ENCODE measurements at places on chromosomes 4 and X.

GRCh38 chrX:12972243-12972642, 2.7 kb upstream of the TMSB4X start:
- DNase-seq = no peak

- DNase-seq = no peak
Observed at GRCh38 chr4:181046809-181047208, 1196.4 kb upstream of the TENM3 start.

- DNase-seq = no peak
Observed at GRCh38 chr4:81965911-81966310, 407.9 kb downstream of the HNRNPD start.

DNA sequence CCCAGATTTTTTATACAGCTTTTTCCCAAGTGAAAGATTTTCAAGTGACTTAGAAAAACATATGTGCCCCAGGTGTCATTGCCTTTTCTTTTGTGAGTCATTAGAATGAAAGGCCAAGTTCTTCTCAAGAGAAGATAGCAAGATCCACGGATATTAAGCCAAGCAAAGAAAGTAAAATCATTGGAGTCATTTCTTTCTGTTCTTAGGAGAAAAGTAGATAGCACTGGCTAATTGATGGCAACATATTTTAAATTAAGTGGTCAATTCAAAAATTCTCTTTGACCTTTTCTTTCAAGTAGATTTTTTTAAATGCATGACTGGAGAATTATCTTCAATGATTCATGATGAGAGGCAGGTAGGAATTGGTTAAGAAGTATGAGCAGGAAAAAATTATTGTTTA, 94.4 kb downstream of the HHIP start:
- no peak for DNase-seq

GRCh38 chr4:152508386-152508785, 27.5 kb downstream of the FBXW7 start:
- no peak for DNase-seq

DNA sequence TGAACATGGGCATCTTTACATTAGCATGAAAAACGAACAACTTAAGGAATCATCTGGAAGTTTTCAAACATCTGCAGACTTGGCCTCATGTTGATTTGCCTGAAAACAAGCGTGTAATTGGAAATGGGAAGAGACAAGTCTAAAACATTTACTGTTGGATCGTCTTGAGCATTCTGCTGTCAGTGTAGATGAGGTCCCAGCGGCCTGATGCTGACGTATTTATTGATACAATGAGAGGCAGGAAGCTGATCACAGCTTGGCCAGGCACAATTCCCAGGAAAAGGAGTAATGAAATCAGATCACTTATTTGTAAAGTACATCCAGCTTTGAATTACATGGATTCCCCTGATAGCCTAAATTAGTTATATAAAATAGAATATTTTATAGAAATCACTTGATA, 210.6 kb downstream of the CLCN4 start:
- DNase-seq = no peak

GRCh38 chrX:154401045-154401799, 3.0 kb downstream of the RPL10 start:
- no peak for DNase-seq

DNA sequence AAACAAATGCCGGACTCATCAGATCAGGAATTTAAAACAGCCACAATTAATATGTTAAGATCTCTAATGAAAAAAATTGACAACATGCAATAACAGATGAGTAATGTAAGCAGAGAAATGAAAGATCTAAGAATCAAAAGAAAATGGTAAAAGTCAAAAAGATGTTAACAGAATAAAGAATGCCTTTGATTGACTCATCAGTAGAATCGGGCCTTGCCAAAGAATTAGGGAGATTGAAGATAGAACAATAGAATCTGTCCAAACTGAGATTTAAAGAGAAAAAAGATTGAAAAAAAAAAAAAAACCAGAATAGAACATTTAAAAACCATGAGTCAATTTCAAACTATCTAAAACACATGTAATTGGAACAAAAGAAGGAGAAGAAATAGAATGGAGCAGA, 25.9 kb upstream of the GUCY1A1 start:
- DNase-seq = no peak

GRCh38 chrX:53091354-53091753, 2.6 kb upstream of the KANTR start:
- DNase-seq = no peak

GRCh38 chrX:69501429-69501828, 2.7 kb upstream of the NALF2 start:
- no peak for DNase-seq

DNA sequence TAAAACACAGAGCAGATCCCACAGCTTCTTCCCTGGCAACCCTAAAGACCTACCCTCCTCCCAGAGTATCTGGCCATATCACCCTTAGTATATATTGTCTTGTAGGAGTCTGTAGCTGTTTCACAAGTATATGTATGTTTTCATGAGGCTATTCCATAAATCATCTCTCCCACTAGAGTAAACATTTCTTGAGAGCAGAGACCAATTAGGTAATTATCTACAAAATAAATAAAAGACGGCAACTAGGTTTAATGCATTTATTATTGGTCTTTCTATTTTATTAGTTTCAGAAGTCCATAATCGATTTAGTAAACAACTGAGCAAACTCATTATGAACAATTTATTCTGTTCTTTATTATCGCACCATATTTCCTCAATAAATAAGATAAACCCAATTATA, 7.0 kb downstream of the ACOT9 start:
- DNase-seq = no peak

DNA sequence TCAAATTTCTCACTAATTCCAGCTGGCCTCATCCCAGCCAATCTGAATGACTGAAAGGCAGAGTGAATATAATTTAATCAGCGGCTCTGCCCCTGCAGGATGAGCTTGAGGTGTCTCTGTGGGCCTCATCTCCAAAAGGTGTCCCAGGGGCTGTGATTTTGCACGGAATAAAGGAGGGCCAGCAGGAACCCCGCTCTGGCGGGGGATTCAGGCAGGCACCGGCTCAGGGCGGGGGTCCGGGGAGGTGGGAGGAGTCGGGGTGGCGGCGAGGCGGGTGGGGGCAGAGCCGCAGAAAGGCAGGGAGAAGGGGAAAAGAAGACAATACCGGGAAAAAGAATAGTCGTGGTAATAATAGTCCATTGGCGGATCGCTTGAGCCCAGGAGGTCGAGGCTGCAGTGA, 16.0 kb upstream of the ERCC6L start:
- DNase-seq = no peak

- no peak for DNase-seq
Observed at GRCh38 chr4:47662975-47663374, 174.9 kb downstream of the CORIN start.

- DNase-seq = no peak
Observed at GRCh38 chrX:9665113-9665512, 100.5 kb downstream of the GPR143 start.

GRCh38 chr4:186536285-186536684, 19.1 kb downstream of the MTNR1A start:
- DNase-seq = no peak

DNA sequence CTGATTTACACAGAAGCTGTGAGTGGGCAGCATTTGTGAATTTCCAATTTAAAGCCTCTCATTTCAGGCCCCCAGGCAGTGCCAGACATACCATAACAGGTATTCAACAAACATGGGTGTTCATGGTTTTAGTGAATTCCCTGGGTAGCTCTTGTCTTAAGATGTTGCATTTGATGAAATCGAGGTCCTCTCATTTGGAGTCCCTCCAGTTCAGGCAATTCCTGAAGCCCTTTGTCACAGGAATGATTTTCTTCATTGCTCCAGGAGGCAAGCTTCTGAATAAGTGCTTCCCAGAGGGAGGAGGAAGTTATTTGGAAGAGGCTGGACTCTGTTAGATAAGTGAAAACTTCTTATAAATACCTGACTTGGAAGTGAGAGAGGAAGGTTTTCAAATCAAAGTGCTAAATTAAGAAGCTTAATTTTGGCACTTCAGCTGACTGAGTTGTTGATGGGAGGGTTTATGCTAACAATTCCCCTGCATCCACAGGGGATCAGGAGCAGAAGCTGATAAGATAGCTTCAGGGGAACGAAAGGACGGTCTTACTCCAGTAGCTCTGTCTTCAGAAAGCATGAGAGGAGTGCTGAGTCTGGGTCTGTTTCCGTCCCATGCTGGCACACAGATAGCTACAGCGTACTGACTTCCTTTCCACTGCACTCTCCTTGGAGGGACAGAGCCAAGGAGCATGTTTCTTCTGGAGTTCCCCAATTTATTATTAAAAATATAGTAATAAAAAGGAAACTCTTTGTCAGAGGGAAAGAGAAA, 543.1 kb downstream of the GBA3 start:
- DNase-seq = no peak

- no peak for DNase-seq
Observed at GRCh38 chr4:94533405-94534223, 81.9 kb downstream of the PDLIM5 start.

DNA sequence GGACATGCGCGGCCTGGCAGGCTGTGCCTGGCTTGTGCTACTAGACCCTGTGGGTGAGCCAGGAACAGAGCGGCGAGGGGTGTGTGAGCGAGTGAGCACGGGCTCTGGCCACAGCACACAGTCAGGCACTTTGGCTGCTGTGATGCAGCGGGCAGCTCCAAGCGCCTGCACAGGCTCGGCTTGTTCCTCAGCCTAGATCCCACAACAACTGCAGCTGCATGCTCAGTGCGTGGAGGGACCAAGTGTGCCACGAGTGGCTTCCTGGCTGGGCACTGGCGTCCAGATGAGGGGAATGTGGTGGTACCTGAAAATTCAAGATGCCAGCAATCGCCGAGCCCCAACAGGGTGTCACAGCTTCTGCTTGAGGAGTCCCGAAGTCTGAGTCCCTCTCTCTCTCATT, 1056.6 kb downstream of the RAPGEF2 start:
- DNase-seq = no peak

DNA sequence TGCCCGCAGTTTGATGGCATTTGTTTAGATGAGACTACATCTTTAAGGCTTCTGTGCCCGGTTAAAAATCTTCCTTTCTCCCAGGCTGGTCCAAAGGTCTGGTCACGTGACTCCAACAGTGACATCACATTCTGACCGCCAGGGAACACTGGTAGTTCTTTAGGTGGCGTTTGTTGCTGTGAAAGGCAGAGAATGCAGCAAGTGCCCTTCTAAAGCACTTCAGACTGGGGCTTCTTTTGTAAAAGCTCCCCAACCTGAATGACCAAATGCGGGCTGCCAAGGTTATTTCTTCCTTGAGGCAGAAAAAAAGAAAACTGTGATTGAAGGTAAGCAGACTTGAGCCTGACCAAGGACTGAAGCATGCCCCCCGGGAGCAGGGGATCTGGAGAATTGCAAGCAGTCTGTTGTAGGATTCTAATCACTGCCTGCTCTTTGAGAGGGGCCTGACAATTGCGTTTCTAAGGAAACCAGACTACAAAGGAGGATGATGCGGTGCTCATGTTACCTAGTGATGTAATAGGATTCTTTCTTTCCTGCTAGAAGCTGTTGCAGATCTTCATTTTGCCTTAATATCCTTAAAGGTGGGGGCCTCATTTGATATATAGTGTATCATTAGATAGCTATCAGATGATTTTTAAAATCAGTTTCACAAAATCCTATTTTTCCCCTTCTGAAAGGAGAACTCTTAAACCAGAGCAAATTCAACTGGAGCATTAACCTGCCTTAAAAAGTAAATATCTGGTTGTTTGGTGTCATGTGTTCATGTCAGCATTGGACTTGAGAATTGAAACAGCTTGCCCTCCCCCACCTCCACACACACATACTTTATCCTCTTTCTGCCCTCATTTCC, 133.1 kb downstream of the AKAP4 start:
- DNase-seq = no peak

- DNase-seq = no peak
Observed at GRCh38 chrX:17563515-17563914, 173.8 kb upstream of the SCML1 start.

- no peak for DNase-seq
Observed at GRCh38 chr4:168592676-168593075, 95.8 kb downstream of the PALLD start.

- DNase-seq = no peak
Observed at GRCh38 chr4:151169900-151170299, 70.5 kb downstream of the RPS3A start.

- no peak for DNase-seq
Observed at GRCh38 chr4:165709516-165709915, 163.5 kb upstream of the TLL1 start.

DNA sequence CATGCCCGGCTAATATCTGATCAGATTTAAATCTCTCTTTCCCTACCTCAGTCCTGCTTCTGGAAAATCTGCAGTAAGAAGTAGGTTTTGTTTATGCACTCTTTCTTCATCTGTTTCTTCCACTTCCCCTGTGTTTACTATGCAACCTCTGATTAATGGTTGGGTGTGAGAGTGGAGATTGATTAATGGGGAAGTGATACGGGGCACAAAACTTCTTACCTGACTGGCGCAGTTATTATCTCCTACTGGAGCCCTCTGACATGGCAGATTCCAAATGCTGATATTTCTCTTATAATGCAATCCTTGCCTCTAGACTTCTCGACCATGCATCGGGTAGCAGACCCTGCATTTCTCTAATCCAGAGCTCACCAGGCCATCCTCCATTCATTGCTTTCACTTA, 60.2 kb upstream of the HPGD start:
- no peak for DNase-seq

- no peak for DNase-seq
Observed at GRCh38 chrX:128518508-128518907, 466.3 kb upstream of the ACTRT1 start.

GRCh38 chrX:101410461-101410860, 2.4 kb downstream of the HNRNPH2 start:
- no peak for DNase-seq

DNA sequence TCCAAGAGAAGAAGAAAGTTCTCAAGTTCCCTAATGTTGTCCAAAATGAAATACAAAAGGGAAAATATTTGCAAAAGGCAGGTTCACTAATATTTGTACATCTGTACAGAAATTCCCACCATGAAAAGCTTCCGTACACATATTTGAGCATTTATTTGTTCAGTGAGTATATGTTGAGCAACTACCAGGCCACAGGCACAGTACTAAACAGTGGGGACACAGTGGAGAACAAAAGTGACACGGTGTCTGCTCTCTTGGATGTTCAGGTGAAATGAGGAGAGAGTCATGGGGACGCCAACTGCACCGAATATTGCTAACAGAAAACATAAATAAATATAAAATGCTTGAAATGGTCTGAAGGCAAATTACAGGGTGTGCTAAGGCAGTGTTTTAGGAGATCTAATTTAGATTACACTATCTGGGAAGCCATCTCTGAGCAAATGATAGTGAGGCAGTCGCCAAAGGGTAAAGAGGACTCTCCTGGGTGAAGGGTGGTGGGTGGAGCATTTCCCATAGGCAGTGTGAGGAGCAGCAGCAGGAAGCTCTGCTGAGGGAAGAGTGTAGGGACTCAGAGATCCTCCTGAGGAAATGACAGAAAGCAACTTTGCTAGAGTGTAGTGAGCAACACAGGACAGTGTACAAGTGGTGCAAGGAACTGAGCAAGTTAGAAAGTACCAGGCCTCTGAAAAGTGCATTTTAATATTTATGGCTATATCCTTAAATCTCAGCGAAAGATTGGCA, 375.2 kb downstream of the GALNTL6 start:
- DNase-seq = no peak

DNA sequence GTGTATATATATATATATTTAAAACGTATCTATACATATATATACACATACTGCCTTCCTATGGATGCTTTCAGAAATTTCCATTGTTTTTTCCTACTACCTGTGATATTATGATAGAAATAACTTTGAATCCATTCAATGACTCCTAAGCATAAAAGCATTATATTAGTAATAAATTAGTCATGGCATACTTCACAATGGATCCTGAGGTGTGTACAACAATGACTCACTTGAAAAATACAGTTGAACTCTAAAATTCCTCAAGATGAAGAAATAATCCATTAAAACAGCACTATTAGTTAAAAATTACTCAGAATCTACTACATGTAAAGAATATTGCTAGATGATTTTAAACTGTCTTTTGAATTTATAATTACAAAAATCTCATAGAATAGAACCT, 201.1 kb downstream of the STPG2 start:
- no peak for DNase-seq

- no peak for DNase-seq
Observed at GRCh38 chrX:43016021-43016420, 238.1 kb upstream of the PPP1R2C start.

All from activated T-cell treated with anti-CD3 and anti-CD28 coated beads, Interleukin-2, amount 50 U/mL, for 4 hours (primary cell).